Renal pelvis (tissue), 12 donors: ENCODE measurements at places on chromosomes 13 and 19. TPM values are rescaled to one million over a fixed set of nuclear protein-coding genes. Genes with fewer than 3 reads are reported as not detected.

ZNF628 gene
- 5.2 TPM for polyA plus RNA-seq

PTH2 gene
- polyA plus RNA-seq: not detected

KIR2DL3 gene
- polyA plus RNA-seq: not detected

RAB20 gene
- 6.6 TPM for polyA plus RNA-seq

C13orf42 gene
- polyA plus RNA-seq: 0.41 TPM

KCNN1 gene
- 7.4 TPM for polyA plus RNA-seq

ATP4B gene
- polyA plus RNA-seq: 0.44 TPM

GRCh38 chr19:32219392-32219791 lies 126.0 kb upstream of the ZNF507 start:
- DNase-seq: no peak

DNA sequence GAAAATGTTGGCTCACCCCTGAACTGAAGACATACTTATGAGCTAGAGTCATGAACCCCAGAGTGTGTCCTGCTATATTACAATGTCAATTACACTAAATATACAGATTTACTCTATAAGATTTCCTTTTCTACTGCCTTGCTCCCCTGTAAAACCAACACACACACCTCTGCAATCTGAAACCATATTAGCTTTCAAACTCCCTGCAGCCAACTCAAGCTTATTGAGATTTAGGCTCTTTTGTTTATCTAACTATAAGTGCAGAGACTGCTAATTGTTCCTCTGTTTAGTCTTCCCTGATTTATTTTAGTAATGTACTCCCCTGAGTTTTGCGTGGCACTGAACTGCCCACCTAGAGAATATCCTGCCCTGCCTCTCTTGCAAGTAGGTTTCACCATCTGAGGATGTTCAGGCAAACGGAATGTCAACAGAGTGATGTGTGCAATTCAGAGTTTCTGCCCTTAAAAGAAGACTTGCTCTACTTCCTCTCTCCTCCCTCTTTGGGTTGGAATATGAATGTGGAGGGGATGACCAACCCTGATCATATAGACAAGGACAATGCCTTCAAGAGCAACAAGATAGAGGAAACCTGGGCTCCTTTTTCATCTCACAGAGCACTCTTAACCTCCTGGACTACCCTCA lies 22.3 kb downstream of the FAM216B start:
- no peak for DNase-seq

DNA sequence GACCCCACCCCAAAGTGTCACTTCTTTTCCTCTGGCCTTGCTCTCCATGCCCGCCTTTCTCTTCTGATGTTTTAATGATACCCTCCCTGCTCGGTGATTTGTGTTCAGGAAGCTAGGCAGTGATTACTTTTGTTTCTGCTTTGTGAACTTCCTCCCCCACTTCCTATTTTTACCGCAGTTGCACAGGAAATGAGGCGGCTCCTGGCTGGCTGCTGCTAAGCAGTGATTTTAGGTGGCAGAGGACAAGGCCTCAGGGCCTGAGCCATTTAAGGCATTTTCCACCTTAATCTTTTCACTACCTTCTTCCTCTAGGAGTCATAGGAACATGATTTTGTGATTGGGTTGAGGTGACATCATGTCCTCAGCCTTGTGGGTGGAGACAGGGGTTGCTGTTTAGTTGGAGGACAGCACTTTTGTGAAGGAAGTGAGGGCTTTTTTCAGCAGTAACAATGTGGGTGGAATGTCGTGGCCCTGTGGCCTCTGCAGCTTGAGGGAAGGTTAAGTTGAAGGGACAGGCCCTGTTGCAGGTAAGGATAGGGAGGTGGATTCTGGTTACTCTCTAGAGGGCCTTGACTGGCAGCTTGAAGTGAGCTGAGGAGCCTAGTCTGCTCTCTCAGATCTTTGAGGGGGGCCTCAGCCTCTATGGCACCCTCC lies 15.7 kb downstream of the GARRE1 start:
- DNase-seq: peak; percentile 85

GRCh38 chr19:33553530-33554310 lies 32.1 kb upstream of the PEPD start:
- no peak for DNase-seq

DNA sequence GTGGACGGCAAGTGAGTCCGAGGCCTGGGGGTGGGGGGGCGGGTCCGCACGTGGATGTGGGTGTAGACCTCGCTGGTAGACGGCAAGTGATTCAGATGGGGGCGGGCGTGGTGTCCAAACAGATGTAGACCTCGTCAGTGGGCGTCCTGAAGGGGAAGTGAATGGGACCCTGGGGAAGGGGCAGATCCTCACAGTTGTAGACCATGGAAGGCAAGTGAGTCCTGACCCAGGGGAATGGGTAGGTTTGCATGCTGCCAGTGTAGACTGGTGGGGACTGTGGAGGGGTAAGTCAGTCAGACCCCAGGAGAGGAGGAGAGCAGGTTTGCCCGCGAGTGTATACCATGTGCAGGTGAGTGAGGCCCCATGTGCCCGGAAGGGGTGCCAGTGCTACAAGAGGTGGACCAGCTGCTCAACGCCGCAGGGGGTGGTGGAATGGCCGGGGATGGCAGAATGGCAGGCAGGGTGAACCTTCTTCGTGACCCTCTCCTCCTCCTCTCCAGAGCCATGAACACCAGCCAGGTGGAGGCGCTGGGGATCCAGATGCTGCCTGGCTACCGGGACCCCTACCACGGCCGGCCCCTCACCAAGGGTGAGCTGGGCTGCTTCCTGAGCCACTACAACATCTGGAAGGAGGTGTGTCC lies 22.1 kb downstream of the COLGALT1 start:
- no peak for DNase-seq

- no peak for DNase-seq
These were observed 8.4 kb upstream of the LENG8 start for GRCh38 chr19:54440641-54441040.

- DNase-seq: no peak
These were observed 52.4 kb downstream of the TEX29 start for GRCh38 chr13:111372651-111373425.

DNA sequence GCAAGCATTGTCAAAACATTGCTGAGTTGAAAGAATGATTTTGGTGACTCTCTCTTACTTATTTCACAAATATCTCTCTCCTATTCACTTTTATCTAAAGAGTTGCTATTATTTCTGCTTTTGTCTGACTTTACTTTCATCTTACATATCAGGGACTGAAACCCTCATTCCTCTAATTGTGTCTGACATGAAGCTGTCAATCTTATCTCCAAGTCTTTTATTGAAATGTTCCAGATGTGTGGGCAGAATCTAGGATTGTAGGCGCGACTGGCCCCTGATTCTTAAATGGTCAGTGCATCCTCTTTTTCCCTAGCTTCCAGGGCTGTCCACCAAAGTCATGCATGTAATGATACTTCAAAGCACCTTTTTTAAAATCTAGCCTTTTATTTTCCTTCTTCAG lies 174.6 kb downstream of the NDFIP2 start:
- DNase-seq: no peak

DNA sequence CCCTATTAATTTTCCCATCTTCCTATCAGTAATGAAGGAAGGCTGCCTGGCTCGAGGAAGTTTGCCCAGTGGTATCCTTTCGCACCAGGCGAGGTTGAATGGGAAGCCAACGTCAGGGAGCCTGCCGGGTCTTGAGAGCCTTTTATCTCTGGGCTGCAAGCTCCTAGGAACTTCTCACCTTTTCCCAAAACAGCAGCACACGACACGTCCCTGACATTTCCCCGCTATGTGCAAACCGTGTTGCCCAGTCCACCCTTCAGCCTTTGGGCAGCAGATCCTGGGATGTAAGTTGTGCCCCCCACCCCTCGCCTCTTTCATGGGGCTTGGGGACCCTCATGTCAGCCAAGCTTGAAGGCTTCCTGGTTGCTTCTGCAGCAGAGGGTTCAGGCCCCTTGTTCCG lies 179.1 kb downstream of the ZNF536 start:
- DNase-seq: no peak

- no peak for DNase-seq
These were observed 641 bp downstream of the SGTA start for GRCh38 chr19:2782329-2782935.

- DNase-seq: no peak
These were observed 188.0 kb downstream of the RGCC start for GRCh38 chr13:41645331-41645730.

DNA sequence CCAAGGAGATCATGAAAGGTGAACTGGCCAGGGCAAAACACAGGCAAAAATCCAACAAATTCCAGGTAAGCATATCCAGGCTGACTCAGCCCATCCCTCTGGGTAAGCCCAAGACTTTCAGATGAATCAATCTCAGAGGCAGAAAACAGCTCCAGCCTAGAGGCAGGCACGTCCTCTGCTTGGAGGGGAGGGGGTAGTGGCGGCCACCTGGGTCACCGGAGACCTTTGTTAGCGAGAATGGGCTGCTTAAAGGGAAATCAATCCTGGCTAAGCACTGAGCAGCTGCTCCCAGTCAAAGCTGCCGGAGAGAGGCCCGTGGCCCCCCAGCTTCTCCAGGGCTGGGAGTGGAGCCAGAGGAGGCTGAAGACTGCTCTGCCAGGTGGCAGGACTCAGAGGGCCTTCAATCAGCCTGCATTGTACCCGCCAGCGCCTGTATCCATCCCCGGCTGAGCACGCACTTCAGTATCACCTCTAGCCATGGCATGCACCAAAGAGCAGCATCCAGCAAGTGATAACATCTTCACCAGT lies 48.2 kb downstream of the PIN1 start:
- DNase-seq: peak; percentile 34

GRCh38 chr13:77975358-77976042 lies 56.9 kb upstream of the EDNRB start:
- no peak for DNase-seq

- DNase-seq: no peak
These were observed 159.9 kb upstream of the STARD13 start for GRCh38 chr13:33445476-33445875.

DNA sequence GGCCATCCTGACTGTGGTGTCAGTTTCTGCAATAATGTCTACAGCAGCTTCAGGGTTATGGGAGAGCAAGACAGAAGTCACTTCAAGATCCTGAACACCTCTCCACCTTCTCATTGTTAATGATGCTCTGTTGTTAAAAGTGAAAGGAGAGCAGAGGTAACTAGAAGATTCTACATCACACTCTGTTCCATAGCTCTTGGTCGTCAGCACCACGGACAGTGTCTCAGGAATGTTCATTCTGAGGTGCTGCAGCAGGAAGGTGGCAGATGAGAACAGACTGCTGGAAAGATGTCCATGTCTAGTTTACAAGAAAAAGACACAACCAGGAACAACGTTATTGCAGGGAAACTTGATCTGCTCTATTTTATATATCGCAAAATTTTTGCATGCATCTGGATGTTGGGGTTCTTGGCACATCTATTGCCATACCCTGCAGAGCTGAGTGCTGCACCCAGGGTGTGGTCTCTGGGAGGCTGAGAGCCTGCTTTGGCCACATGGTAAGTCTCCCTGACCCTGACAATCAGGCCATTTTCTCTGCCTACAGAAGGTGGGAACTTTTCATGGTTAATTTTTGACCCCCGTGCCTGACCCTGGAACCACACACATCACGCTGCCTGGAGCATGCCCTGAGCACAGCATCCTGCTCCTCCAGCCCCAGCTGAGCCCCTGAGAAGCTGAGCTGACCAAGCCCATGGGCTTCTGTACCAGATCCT lies 12.7 kb downstream of the CEACAM21 start:
- peak; percentile 52 for DNase-seq

DNA sequence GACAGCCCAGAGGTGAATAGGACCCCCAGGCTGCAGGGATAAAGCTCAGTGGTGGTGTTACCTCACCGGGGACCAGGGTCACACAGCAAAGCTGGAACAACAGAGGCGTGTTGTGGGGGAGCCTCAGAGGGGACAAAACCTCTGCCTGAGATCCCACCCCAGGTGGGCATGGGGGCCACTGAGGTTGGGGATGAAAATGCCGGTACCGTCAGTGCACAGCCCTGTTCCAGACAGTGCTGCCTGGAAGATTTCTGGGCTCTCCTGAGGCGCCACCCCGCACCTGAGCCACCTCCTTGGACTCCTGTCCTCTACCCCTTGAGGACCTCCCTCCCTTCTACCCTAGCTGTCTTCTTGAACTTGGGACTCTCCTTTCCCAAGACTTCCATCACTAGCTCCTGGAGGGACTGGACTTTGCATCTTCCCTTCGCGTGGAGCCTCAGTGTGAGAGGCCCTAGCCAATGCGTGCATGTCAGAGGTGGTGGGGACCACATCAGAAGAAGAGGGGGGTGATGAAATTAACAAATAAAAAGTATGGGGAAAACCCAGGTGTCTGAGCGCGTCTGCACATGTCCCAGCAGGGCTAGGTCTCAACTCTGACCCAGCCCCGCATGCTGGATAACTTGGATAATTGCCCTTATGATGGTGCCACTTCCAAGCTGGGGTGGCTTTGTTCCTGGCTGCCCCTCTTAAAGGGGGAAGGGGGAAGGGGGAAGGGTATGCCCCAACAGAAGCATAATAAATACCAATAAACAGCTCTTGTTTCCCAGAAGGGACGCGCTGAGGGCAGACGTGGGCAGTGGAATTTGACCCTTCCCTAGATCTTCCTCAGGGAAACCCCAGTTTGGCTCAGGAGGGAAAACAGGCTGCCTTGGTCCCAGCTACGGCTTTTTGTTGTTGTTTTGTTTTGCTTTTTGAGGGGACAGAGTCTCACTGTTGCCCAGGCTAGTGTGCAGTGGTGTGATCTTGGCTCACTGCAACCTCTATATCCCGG lies 11.6 kb downstream of the CNFN start:
- no peak for DNase-seq

- peak; percentile 28 for DNase-seq
These were observed 47.6 kb upstream of the GPI start for GRCh38 chr19:34317311-34317927.

- DNase-seq: no peak
These were observed 16.3 kb downstream of the PIAS4 start for GRCh38 chr19:4023600-4024398.

- no peak for DNase-seq
These were observed 47.0 kb downstream of the SMIM24 start for GRCh38 chr19:3433313-3433712.

- DNase-seq: peak; percentile 90
These were observed 13.6 kb downstream of the IER2 start for GRCh38 chr19:13163609-13164342.

- DNase-seq: no peak
These were observed 359.8 kb upstream of the HTR2A start for GRCh38 chr13:47256618-47257017.

DNA sequence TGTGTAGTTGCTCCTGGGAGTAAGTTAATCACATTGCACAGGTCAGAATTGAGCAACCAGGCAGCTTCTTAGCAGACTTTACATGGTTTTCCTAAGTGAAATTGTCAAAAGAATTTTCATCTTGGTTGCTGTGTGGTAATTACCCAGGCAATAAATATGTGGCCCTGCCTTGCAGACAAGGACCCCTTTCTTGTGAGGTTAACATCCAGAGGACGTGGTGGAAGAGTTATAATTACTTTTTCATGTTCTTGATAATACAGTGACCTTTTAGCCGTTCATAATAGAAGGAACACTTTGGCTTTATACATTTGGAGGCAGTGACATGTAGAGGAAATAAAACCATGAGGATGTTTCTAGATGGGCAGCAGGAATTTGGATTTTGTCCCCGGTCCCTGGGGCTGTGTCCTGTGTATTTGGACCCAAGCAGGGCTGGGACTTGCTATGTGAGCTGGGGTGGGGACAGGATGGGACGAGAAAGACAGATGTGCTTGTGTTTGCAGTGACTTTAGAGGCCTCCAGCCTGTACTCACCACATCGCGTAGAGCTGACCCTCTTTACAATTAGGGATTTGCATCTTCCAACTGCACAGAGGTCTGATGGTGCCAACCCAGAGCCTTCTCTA lies 156.2 kb downstream of the STK24 start:
- no peak for DNase-seq

GRCh38 chr19:39251846-39252245 lies 3.2 kb upstream of the IFNL4 start:
- DNase-seq: no peak

- DNase-seq: no peak
These were observed 31.6 kb upstream of the METTL21C start for GRCh38 chr13:102726430-102726829.

- DNase-seq: no peak
These were observed 290.1 kb downstream of the HS6ST3 start for GRCh38 chr13:96379967-96380366.
